ENCODE measurements at places on chromosomes 1 and 21.

DNA sequence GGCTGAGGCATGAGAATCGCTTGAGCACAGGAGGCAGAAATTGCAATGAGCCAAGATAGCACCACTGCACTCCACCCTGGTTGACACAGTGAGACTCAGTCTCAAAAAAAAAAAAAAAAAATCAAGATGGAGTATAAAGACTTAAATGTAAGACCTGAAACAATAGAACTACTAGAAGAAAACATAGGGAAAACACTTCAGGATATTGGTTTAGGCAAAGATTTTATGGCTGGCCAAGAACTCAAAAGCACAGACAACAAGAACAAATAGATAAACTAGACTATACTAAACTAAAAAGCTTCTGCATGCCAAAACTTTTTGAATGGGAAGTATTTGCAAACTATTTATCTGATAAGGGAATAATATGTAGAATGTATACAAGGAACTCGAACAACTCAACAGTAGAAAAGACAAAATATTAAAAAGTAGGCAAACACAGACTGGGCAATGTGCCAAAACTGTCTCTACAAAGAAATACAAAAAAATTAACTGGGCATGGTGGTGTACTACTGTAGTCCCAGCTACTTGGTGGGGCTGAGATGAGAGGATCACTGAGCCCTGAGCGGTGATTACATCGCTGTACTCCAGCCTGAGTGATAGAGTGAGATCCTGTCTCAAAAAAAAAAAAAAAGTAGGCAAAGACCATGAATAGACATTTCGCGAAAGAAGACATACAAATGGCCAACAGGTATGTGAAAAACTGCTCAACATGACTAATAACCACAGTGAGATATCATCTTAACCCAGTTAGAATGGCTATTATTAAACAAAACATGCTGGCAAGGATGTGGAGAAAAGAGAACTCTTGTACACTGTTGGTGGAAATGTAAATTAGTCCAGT is 25.3 kb downstream of the DTL start:
- no peak for DNase-seq

DNA sequence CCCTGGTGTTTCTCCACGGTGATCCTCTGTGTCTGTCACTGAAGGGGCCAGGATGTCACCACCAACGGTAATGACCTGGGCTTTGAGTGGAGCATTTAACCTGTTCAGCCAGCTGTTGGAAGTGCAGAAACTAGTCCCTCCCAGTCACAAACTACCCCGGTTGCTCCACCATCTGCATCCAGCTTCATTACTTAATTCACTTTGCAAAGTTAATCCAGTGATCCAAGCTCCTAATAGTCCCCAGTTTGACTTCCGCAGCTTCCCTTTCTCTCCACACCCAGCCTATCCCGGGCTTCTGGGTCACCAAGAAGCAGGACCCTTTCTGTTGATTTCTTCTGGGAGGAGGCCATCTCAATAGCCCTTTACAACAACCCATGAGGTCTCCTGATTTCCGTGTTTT is 63.5 kb downstream of the MDM4 start:
- no peak for DNase-seq

DNA sequence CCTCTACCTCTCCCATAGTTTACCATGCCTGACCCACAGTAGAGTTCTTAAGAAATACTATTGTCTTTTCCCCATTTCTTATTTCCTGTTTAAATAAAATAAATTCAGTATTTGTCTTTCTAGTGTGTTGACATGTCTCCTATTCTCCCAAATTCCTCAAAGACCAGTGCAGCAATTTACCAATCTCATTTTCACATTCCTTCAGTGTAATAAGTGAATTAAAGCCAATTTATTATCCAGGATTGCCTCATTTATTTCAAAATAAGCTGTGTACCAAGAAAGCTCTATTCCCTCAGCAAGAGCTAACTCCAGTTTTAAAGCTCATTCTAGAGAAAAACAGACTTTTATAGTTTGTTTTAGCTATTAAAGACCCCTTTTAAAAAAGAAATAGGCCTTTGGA is 49.9 kb downstream of the DISC1 start:
- DNase-seq: no peak

DNA sequence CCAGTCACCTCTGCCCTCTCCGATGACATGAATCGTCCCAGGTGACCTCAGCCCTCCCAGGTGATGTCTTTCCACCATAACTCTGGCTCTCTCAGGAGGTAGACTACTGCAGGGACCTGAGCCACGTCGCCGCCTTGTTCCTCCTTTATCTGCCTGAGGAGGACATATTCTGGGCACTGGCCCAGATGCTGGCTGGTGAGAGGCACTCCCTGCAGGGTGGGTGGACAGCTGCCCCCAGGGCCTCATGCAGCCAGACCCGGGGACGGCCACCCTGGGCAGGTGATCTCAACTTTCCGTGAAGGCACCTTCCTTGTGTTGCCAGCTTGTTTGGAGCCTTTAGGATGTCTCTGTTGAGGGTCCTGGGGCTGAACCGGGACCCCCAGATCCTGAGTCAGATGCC is 13.9 kb upstream of the ZBTB17 start:
- DNase-seq: no peak

- no peak for DNase-seq
Observed at GRCh38 chr1:212133319-212133718, 97.8 kb downstream of the DTL start.

GRCh38 chr1:74689621-74690363 is 16.2 kb upstream of the ERICH3 start:
- DNase-seq: no peak

GRCh38 chr1:27049607-27050006 is 37.0 kb upstream of the TENT5B start:
- DNase-seq: no peak

- no peak for DNase-seq
Observed at GRCh38 chr1:108149796-108150467, 50.2 kb downstream of the SLC25A24 start.

- DNase-seq: no peak
Observed at GRCh38 chr1:181044449-181044966, 10.7 kb downstream of the MR1 start.

DNA sequence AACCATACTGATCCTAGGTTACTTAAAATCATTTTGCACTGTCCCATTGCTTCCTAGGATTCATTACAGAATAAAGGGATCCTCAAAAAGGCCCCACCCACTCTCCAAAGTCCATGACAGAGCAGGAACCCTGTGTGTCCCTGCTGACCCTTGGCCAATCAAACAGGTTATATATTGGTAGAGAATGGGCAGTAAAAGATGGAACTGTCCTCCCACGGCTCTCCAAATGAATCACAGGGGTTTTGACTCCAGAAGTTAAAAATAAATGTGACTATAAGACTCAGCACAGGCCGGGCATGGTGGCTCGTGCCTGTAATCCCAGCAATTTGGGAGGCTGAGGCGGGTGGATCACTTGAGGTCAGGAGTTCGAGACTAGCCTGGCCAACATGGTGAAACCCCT is 65.5 kb downstream of the ACOT7 start:
- no peak for DNase-seq

- peak; percentile 45 for DNase-seq
Observed at GRCh38 chr1:39973503-39974135, 18.7 kb downstream of the MFSD2A start.

DNA sequence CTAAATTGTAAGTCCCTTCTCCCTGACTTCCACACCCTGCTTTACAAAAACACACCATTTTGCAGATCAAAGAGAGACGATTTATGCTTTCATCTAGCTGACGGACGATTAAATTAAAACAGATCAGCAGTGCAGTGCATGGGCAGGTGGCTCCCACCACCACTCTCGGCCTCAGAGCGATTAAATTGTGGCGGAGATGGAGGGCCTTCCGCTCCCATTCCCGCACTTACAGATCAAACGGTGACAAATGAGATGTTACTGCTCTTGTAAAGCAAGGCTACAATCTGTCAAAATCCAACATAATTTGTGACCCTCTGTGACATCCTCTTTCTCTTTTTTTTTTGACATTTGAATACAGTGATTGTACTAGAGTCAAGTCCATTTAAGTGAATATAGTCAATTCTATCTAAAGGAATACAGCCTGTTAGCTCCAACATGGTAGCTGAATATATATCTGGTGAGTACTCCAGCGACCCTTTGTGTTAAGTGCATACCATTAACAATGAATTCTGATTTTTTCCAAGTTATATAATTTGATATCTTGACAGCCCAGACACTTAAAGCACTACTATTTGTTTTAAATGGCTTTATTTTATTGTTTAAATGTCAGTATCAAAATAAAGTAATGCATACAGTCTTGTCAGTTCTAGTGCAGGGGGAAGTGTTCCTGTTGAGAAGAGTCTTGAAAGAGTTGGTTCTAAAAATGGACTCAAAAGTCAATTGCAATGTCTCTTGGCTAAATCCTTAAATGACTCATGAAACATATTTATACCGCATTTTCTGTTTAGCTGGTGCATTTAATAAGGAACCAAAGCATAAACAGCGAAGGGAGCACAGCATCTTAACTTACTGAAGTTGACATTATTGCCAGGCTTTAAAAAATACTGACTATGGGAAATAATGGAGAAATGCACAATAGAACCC is 109.0 kb downstream of the ESRRG start:
- DNase-seq: no peak

DNA sequence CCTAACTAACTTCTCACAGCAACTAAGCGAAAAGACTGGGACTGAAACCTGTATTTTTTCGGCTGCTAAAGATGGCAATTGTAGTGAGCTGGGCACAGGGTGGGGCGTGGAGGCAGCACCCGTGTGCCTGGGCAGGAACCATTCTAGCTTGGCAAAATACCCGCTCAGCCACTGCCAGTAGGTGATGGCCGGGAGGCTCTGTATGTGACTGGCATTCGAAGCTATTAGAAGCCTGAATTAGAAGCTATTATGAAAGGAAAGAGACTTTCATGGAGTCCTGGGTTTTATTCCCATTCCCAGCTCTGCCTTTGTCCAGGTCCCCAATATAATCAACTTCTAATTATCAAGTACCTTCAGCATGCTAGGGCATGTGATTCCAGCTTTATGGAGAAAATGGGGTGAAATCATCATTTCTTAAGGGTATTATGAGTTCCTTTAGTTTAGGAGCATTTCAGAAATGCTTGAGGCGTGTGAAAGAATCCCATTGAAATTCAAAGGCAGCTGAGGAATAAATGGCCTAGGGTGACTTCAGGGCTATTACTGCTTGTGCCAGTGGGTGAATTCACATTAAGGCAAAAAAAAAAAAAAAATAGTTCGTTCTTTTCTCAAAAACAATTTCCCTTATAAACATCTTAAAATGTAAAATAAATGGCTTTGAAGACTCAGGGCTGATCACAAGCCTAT is 125.6 kb downstream of the KCNN3 start:
- no peak for DNase-seq

DNA sequence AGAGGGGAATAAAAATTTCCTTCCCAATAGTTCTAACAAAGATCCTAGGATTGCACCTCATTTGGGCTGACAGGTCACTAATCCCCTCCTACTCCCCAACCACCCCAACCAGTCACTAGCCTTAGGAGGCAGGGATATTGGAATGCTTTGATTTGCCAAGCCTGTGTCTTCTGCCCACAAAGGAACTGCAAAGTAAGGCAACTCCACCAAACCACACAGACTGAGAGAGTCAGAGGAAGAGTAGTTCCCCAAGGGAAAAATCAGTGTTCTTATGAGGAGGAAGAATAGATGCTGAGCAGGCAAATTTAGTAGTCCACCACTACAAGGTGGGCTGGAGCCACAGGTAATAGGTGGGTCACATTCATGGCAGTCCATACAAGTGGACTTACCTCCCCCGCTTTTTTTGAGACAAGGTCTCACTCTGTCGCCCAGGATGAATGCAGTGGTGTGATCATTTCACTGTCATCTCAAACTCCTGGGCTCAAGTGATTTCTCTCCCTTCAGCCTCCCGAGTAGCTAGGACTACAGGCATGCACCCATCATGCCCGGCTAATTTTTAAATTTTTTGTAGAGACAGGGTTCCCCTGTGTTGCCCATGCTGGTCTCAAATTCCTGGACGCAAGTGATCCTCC is 3.7 kb upstream of the TMEM39B start:
- DNase-seq: no peak

DNA sequence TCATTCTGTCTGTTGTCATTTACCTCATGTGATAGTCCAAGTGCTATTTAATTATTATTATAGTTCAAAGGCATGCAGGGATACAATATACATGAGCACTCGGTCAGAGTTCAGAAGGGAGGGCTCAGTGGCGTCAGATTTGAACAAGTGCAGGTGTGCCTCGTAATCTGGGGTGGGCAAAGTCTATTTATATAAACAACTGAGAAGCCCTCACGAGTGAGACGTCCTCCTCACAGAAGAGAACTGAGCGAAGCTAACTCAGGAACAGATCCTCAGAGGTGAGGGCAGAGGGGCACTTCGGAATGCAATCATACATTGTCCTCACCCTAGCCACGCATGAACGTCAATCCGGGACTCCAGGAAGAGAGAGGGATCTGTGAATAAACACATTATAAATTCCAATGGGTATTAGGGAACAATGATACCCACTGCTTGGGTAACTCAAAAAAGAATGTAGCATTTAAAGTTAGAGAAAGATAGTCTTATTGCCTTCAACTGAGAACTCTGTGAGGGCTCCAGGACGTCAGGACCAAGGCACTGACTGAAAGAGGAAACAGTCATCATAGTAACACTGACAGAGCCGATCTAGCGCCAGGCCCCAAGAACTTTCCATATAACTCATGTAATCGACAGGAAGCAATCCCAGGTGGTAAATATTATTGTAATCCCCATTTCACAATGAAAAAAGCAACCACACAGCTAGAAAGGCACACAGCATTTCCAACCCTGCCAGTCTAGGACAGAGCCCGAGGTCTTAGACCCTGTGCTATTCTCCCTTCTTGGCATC is 127.1 kb upstream of the B3GALT2 start:
- DNase-seq: no peak

- peak; percentile 62 for DNase-seq
Observed at GRCh38 chr1:1305300-1306069, 2.2 kb downstream of the ACAP3 start.

GRCh38 chr1:11688506-11688905 is 3.0 kb upstream of the DRAXIN start:
- no peak for DNase-seq

DNA sequence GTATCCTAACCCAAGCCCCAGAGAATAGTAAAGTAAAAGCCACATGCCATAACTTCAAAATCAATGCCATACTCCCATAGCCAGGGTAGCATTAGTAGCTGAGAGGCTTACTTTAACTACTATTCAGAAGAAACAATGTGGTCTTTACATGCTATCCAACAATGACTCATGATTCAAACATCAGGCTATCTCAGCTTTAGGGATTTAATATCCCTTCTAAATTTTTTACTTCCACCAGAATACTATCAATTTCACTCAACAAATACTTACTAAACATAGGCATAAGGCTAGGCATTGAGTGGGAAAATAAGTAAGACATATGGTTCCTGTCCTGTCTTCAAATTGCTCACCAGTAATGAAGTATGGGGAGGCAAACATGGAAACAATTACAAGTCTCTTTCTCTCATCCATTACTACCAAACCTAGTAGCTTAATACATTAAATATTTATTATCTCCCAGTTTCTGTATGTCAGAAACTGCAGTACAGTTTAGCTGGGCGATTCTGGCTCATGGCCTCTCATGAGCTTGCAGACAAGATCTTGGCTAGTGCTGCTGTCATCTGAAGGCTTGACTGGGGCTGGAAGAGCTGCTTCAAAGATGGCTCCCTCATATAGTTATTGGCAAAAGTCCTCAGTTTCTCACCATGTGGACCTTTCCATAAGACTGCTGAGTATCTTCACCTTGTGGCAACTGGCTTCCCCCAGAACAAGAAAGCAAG is 30.7 kb downstream of the EVI5 start:
- DNase-seq: no peak

Data from stimulated activated CD8-positive, alpha-beta memory T cell treated with anti-CD3 and anti-CD28 coated beads, Interleukin-2, amount 100 ng/mL, for 1 hour (primary cell).